ENCODE measurements at places on chromosomes 6 and 20.

- no peak for DNase-seq
Observed at GRCh38 chr6:115909923-115910546, 150.7 kb downstream of the FRK start.

GRCh38 chr6:108492131-108492766 is 68.5 kb upstream of the FOXO3 start:
- peak; percentile 63 for DNase-seq

DNA sequence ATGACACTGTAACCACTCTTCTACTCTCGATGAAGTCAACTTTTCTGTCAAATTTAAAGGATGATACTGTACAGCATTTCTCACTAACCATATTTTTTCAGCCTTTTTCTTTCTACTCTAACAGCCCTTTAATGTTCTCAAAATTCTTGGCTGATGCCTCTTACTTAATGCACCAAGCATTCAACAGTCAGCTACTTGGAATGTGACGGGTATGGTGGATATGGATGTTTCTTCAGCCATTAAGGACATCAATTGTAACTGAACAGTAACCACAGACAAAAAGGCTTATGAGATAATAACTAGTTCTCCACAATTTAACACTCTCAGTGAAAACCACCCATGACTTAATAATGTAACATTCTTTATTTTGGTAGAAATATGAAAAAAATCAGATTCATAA is 467.2 kb upstream of the ZNF337 start:
- peak; percentile 60 for DNase-seq

DNA sequence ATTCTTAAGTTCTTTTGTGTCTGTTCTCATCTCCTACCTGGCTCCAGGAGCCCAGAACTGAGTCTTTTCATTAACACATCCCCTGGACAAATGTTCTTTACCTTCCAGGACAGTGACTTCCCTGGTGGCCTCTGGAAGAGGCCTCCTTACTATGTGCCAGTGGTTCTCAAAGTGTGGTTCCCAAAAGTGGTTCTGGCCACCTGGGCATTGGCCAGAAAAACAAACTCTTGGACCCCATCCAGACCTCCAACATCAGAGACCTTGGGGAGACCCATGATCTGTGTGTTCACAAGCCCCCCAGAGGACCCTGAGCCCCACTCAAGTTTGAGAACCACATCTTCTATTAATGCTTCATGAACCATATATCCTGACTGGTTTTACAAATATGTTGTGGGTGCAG is 7.2 kb upstream of the VSX1 start:
- no peak for DNase-seq

- no peak for DNase-seq
Observed at GRCh38 chr6:12546410-12547002, 170.1 kb upstream of the PHACTR1 start.

DNA sequence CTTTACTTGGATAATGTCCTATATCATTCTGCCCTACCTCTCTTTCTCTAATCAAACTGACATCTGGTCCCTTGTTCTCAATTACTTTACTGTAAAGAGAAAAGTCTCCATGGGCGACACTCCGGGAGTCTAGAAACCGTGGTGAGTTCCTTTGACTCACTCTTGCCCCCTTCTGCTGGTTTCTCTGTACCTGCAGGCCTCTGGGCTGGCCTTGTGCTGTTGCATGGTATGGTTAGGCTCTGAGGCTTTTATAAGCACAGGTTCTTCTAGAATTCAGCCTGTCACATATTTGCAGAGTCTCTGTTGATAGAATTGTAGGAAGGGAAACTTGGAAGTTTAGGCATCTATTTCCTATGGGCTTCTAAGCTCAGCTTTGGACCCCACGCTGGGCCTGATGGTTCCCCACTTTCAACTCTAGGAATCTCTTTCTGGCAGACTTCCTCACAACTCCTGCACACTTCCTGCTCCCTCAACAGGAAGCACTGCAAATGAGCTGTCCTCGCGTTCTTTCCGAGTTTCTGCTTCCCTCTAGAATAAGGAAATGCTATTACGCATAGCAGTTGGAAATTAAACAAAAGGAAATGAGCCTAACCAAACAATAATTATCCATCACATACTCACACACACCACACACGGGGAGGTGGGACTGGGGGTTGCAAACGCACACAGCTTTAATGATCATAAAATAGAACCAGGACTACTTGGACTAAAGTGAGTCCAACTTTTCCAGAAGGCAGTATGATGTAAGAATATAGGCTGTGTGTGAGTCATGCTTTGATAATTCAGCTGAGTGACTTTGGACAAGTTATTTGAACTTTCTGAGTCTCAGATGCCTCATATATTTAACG is 683.3 kb downstream of the QKI start:
- peak; percentile 44 for DNase-seq

- DNase-seq, result no peak
Observed at GRCh38 chr20:14219801-14220461, 117.5 kb downstream of the FLRT3 start.

- DNase-seq, result peak; percentile 97
Observed at GRCh38 chr20:25390538-25391528, at the start of gene ABHD12. ABHD12 (minus strand) TSS chr20:25390835; CDS start chr20:25390703, 132 bp downstream.

- DNase-seq, result no peak
Observed at GRCh38 chr20:46073443-46073842, 16.3 kb downstream of the NCOA5 start.

DNA sequence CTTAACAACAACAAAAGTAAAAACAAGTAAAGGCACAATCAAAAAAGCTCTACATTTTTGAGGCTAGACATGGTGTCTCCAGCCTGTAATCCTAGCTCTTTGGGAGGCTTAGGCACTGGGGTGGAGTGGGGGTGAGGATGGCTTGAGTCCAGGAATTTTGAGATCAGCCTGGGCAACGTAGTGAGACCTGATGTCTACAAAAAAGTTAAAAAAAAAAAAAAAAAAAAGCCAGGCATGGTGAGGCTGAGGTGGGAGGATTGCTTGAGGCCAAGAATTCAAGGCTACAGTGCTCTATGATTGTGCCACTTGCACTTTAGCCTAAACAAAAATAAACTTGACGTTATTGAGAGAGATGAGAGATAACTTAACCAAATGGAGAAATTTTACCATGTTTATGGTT is 60.1 kb downstream of the QKI start:
- DNase-seq, result no peak

- no peak for DNase-seq
Observed at GRCh38 chr6:106973018-106973835, 1.3 kb downstream of the CD24 start.

DNA sequence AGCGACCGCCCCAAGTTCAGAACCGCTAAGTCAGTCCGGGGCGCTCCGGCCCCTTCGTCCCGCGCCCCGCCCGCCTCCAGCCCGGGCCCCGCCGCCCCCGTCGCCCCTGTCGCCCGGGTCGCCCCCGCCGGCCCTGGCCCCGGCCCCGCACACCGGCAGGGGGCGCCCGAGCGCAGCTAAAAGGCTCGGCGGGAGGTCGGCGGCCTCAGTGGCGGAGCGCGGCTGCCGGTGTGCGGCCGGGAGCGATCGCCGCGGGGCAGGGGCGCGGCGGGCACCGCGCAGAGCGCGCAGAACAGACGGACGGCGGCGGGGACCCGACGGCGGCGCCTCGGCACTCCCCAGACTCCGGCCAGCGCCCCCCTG is at the start of gene FNDC1:
Gene FNDC1 (plus strand): TSS at position 208 of the 363 bp plus-strand sequence. CDS start 197 bp downstream, outside the sequence.
- DNase-seq, result no peak

- DNase-seq, result no peak
Observed at GRCh38 chr20:33480048-33480447, 9.8 kb upstream of the CBFA2T2 start.

DNA sequence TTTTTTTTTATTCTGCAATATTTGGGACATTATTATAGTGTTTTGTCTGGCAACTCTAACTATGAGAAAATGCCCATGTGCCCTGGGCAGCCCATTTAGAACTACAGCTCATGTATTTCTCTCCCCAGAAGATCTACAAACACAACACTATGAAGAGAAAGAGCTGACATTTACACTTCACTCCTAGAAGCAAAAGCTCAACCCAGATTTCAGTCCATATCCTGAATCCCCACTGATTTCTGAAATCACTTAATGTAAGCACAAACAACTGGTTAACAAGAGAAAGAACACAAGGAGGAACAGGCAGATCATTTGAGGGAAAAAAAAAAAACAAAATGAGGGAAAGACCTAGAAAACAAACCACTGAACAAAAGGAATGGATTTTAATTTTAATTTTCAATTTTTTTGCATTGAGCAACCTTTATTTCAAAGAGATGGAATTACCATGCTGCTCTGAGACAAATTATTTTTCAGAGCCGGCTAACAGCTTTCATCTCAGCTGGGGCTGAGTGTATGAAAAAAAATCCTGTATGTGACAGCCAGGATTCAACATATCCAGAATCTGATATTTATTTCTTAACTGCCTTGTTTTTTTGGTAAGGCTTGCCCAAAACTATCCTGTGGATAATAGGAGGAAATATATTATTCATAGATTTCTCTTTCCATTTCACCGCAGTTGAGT is 32.5 kb downstream of the KIAA0319 start:
- no peak for DNase-seq

GRCh38 chr6:118537574-118537973 is 10.5 kb upstream of the PLN start:
- peak; percentile 23 for DNase-seq

- peak; percentile 22 for DNase-seq
Observed at GRCh38 chr20:34058831-34059230, 53.2 kb downstream of the EIF2S2 start.

GRCh38 chr6:125701354-125701668 is 48.1 kb upstream of the HEY2 start:
- DNase-seq, result no peak

- no peak for DNase-seq
Observed at GRCh38 chr6:70351461-70351860, 48.6 kb upstream of the COL9A1 start.

- no peak for DNase-seq
Observed at GRCh38 chr6:100877851-100878250, 3.3 kb downstream of the ASCC3 start.

GRCh38 chr6:43468748-43469681 is 8.4 kb upstream of the TJAP1 start:
- DNase-seq, result no peak

Data from iris pigment epithelial cell (primary cell).